ENCODE measurements at places on chromosomes 6 and 20.

DNA sequence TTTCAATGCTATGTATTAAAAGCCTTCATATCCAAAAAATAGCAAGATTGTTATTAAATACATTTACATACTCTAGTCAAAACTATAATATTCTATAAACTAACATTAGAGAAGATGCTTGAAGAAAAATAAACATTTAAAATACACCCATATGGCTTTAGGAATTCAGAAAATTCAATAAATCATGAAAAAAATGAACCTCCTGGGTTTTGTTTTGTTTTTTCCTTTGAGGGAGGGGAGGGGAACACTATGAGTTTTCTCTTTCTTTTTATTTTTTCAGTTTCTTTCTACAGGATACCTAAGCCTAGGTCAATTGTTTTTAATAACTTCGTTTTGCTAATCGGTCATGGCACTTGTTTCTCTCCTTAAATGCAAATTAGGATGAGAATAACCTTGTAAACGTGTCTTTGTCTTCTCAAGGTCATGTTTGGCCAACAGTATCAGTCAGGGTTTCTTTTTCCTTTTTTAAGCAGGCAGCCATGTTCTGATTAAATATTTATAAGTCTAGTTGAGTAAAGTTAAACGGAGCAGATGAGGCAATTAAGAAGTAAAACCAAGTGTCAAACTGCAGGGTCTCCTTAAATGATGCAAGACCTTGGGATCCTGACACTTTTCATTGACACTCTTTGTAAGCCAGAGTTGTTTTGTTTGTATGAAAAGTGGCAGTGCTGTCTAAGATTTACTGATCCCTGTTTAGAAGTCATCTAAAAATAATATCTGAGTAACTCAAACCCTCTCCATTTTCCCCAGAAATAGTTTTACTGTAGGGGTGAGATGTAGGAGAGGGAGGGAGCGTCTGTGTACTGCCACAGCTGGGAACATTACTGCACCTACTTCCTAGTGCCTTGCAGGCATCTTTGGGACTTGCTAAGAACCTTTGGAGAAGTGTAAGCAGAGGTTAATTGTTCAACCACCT is 392.3 kb downstream of the PLCB1 start:
- no peak for DNase-seq

DNA sequence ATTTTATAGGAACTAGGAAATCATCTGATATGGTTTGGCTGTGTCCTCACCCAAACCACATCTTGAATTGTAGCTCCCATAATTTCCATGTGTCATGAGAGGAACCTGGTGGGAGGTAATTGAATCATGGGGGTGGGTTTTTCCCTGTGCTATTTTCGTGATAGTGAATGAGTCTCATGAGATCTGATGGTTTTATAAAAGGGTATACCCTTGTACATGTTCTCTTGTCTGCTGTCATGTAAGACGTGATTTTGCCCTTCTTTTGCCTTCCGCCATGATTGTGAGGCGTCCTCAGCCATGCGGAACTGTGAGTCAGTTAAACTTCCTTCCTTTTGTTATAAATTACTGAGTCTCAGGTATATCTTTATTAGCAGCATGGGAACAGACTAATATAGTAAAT is 27.9 kb downstream of the EPM2A start:
- no peak for DNase-seq

DNA sequence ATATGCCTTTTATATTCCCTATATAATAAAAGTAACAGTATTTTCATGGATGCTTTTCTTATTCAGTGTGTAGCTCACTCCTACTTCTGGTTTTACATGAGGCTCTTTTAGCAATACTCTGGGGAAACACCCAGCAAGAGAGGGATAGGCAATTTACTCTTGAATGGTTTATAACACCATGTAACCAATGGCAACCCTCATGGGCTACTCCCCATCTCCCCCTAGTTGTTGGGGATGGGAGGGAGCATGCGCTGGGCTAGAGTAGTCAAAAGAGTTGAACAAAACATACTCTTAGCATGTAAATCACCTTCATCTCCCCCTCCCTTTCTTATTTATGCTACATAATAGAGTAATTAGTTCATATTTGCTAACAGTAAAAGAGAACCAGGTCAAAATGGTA is 140.1 kb upstream of the LRFN2 start:
- no peak for DNase-seq

DNA sequence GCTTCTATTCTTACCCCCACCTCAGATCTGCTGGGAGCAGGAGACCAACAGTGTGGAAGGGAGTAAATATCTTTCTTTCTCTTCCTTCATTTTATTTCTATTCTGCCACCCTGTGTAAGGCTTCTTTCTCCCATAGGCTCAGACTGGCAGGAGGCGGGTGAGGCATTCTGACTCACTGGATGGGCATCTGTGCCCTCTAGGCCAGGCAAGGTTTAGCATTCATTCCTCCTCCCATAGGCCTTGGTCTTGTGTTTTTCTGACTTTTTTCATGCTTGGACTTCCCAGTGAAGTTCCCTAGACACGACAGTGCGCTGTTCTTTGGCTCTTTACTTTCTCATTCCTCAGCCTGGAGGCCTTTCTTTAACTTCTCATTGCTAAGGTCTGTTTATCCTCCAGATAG is 235.2 kb downstream of the SYNE1 start:
- DNase-seq = no peak

GRCh38 chr20:50569864-50570836 is 60.0 kb downstream of the PTPN1 start:
- no peak for DNase-seq

DNA sequence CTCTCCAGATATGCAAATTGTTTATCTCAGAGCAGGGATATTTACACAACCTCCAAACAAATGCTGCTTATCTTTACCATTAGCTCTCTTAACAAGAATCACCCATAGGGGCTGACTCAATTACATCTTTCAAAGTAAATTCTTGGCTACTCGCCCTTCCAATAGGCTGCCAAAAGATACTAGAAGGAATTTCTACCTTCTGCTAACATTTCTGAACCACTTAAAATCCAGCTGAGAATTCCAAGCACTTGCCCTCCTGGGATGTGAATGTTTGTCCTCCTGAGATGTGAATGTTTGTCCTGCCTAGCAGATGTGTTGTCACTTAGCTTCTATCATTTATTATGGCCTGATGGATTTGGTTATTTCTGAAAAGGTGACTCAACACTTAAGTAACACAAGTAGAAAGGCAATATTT is 388.0 kb downstream of the GJA1 start:
- DNase-seq = no peak

- DNase-seq = no peak
Observed at GRCh38 chr6:16338577-16339264, 100.3 kb downstream of the GMPR start.

DNA sequence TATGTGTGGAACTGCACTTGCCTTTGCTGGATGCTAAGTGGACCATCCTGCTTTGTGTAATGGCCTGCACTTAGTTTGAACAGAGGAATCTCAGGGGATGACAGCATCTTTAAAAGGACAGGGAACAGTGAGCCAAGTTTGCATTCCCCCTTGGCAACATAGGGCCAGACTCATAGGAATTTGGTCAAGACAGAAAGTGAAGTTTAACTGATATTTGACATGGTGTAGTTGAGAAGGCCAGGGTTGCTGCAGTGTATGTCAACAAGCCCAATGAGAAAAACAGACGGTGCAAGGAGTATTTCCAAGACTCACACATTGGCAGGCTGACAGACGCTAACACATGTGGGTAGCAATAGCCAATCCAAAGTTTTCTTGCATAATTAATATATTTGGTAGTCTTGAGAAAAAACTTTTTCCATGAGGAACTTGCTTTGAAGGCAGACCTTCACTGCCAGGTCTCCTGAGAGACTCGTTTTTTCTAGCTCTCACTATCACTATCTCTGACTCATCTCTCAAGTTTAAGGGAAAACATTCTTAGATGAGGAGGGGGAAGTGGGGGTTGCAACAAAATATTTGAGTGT is 213.8 kb downstream of the IBTK start:
- DNase-seq = no peak

DNA sequence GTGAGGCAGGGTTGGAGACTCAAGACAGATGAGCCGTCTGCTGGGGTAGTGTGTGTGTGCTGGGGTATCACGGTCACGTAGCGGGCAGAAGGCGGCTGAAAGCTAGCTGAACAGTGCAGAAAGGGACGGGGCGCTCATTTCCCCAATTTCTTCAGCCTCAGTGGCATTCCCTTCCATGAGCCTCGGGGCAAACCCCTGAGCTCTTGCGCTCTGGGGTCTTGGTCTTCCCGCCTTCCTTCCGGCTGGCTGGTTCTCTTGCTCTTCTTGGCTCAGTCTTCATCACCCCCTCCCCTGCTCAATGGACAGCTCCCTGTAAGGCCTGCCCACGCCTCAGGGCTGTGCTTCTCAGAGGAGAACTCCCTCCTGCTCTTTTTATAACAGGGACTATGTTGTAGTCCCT is 15.5 kb upstream of the TMEM181 start:
- DNase-seq = no peak

DNA sequence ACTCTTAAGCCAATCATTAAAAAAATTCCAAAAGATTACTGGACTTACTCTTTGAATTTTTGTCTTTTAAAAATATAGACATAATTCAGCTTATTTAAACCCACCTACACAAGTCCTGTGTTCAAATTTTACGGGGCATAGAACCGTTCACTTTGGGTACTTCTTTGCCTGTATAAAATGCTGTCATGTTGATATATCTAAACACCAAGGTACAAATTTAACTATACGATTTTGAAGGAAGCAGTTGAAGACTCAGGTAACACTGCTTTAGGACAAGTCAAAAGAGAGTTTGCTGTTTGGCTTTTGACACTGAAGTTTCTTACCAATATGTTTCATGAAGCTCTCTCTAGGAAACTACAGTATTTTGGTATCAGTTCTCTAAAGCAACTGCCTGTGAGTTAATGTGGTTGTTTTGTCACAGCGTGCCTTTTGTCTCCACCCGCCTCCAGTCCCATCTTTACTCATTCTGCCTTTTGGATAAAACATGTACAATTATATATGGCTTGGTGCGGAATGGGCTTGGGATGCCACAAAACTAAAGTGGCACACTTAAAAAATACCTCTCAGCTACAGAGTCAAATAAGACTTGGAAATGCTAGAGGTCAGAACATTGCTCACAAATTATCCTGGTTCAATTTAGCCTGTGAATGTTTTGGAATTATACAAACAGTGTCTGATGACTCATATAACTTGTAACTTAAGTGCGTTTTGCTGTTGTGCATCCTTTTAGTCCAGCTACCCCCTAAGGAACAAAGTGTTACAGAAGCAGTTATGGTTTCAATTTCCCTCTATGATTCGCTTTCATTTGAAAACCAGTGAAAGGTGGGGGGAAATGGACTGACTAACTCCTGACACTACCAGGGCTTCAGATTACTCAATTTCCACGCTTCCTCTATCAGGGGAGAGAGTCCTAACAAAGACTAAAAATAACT is 38.7 kb downstream of the RGS17 start:
- no peak for DNase-seq

GRCh38 chr20:51249215-51249614 is 226.3 kb upstream of the KCNG1 start:
- no peak for DNase-seq

GRCh38 chr6:18347021-18347577 is 40.1 kb upstream of the RNF144B start:
- no peak for DNase-seq

DNA sequence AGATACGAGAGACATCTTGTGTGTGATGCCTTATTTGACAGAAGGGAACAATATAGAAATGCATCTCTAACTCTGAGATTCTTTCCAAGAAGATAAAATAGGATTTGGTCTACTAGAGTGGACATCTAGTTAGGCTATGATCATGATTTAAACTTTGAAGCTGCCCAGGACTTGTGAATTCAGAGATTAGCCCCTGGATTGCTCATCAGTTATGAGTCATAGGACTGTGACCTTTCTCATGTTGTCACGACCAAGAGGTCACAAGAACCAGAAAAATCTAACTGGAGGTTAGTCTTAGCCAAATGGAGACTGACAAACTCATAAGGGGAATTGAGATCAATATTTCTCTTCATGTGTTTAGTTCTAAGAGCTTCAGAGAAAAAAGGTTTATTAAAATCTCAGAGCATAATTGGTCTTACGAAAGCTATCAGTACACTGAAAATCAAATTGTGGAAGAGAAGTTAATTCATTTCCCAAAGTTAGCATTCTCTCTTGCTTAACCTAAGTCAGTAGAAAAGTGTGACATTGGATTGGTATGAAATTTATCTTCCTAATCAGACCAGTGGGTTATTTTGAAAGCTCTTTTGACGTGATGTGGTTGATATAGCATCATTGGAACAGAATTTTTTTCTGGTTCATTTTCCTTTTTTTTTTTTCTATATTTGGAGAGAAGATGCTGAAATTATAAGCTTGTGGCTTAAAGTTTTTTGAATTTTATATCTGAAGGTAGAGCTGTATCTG is 245.7 kb downstream of the RNF144B start:
- DNase-seq = no peak

DNA sequence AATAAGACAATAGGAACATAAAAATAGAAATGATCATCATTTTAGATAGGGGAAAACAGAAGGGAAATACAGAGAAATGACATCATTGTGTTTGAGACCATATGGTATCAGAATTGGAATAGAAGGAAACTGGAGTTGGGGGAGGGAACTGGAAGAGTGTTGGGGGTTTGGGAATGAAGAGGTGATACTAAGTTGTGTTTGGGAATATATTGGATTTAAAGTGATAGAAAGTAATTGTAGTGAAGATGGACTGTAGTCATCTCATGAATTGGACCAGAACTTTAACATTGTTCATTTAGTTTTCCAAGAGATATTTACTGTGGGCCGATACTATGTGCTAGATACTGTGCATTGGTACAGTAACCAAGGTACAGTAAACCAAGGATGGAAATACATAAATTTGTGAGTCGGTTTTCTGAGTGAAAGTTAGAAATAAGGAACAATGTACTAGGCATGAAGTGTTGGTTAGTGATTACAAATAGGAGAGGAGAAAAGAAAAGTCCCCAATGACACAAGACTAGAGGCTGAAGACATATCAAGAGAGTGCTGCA is 32.3 kb downstream of the KCNQ5 start:
- DNase-seq = no peak

GRCh38 chr6:168864541-168865460 is 388.8 kb downstream of the THBS2 start:
- DNase-seq = no peak

DNA sequence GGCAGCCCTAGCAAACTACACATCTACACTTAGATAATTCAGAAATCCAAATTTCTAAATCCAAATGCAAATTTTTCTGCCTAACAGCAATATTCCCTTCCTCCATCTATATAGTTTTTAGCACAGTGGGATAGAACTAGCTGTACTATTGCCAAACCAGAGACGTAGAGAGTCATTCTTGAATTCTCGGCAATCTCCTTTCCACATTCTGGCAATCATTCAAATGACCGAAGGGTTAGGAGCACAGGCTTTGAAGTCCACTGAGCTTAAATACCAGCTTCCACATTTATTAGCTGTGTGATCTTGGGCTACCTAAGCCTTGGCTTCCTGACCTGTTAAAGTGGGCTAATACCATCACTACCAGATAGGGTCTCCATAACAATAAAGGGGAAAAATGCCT is 3.1 kb upstream of the RPS12 start:
- no peak for DNase-seq

Data from stimulated activated CD8-positive, alpha-beta memory T cell treated with anti-CD3 and anti-CD28 coated beads, Interleukin-7, amount 100 ng/mL, for 1 hour (primary cell).